GF-D8 (cell line): ENCODE measurements at places on chromosomes 7 and 10.

- DNase-seq: peak; percentile 96
Observed at GRCh38 chr10:73992899-73993788, 4.8 kb upstream of the VCL start.

DNA sequence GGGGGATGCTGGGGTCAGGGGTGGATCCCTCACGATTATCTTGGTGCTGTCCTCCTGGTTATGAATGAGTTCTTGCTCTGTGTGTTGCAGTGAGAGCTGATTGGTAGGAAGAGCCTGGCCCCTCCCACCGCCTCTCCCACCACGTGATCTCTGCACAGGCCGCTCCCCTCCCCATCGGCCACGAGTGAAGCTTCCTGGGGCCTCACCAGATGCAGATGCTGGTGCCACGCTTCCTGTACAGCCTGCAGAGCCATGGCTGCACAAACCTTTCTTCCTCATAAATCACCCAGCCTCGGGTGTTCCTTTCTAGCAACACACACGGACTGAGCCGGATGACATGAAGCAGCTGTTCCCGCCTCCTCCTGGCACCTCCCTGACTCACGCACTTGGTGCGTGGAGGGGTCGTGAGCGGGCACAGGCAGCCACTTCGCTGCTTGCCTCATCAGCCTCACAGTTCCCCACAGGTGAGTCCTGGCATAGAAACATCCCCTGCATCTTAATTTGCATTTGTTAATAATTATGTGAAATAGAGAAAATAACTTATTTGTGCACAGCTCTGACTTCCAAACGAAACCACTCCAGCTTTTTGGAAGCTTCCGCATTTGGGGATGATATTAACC, 210.8 kb downstream of the ADARB2 start:
- DNase-seq: no peak

DNA sequence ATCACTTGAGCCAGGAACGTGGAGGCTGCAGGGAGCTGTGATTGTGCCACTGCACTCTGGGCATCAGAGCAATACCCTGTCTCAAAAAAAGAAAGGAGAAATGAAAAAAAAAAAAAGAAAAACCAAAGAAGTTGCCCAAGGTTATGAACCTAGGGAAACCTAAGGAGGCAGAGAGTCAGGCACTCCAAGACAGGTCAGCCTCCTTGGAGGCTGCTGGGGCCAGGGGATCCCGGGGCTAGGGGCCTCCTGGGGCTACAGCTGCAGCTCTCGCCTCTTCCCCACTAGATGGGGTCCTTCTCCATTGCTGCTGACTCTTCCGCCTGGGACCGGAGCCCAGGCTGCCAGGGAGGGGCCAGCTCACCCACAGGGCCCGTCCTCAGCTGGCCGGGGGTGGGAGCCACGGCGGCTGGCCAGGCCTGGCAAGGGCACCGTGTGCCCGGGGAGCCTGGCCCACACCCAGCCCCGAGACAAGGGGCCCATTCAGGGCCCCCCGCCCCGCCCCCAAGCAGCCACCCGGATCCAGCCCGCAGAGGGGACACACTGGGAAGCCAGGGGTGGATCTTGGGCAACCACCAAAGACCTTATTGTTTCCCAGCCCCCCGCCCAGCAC, 1.7 kb upstream of the SPACDR start:
- DNase-seq: no peak

GRCh38 chr10:12940791-12941190, 60.7 kb downstream of the CCDC3 start:
- no peak for DNase-seq

DNA sequence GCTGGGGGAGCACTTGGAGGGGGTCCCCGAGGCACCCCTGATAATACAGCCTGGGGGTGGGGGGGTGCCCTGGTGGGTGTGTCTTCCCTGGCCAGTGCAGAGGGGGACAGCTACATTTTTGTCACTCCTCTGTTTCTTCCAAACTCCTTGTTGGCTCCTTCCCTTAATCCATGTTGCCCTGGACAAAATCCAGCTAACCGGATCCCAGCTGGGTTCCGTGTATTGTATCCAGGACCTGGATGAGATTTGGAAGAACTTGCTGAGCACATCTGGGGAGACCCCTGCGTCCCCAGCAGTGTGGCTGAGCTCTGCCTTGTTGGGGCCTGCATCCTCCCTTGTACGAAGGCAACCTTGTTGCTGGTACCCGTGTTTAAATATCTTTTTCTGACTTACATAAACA, 86.8 kb upstream of the BTBD16 start:
- DNase-seq: no peak

DNA sequence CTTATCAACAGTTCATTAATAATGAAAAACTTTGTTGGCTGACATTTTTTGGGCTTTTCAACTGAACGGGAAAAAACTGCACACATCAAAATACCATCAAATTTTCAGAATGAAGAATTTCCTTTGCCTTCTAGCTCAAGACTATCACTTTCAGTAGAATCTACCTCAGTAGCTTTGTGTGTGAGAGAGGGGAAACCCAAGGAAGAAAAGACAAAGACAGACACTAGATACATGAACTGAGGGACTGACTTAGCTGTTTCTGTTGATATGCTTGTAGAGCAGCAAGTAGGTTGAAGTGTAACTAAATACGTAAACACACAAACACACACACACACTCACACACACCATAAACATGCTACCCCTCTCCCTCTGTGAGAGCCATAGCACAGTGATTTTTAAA, 257.1 kb downstream of the CDK14 start:
- no peak for DNase-seq

- no peak for DNase-seq
Observed at GRCh38 chr10:132393695-132394181, 3.3 kb upstream of the PWWP2B start.

DNA sequence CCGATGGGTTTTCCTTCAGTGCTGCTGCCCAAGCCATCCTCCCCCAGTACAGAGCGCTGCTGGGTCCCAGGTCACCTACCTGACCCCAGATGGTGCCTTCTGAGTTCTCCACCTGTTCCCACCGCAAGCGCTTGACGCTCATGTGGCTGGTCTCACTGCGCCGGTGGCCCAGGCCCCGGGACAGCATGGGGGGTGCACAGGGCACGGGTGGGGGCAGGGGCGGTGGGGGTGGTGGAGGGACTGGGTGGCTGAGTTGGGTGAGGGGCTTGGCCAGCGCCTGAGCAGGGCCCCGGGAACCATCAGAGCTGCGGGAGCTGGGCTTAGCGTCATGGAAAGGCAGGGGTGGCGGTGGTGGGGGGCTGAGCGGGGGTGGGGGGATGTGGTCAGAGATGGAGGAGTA, 43.4 kb downstream of the GRID2IP start:
- no peak for DNase-seq

DNA sequence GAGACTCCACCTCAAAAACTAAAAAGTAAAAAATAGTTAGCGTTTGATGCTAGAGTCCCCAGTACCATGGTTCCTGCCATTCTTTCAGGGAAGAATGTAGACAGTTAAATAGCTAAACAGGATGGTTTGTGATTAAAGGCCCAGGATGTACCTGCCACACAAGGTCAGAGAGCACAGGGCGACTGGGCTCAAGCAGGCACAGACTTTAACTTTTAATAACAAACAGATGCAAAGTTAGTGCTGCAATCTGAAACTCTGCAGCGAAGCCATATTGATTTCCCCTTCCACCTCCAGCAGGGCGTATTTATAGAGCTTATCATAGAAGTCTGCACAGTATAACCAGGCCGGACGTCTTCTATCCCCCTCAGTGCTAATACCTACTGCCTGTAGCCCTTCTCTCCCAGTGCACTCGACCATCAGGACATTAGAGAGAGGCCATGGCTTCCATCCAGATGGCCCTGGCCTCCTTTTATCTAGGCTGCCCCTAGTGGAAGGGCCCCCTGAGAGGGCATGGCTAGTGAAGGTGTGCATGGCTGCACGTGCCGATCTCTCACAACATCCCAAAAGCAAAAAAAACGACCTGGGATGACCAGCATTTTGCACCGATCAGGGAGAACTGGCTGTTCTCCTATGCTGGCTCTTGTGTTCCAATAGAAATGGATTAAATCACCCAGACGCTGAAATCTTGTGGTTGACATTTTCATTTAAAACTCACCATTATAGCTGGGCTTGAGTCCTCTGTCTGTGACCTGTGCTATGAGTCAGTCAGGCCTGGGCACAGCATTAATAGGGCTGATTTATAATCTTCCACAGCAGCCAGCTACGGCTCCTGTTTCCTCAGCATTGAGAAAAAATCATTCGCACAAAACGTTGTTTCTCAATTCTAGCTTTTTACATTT, 7.6 kb upstream of the BAG3 start:
- no peak for DNase-seq

DNA sequence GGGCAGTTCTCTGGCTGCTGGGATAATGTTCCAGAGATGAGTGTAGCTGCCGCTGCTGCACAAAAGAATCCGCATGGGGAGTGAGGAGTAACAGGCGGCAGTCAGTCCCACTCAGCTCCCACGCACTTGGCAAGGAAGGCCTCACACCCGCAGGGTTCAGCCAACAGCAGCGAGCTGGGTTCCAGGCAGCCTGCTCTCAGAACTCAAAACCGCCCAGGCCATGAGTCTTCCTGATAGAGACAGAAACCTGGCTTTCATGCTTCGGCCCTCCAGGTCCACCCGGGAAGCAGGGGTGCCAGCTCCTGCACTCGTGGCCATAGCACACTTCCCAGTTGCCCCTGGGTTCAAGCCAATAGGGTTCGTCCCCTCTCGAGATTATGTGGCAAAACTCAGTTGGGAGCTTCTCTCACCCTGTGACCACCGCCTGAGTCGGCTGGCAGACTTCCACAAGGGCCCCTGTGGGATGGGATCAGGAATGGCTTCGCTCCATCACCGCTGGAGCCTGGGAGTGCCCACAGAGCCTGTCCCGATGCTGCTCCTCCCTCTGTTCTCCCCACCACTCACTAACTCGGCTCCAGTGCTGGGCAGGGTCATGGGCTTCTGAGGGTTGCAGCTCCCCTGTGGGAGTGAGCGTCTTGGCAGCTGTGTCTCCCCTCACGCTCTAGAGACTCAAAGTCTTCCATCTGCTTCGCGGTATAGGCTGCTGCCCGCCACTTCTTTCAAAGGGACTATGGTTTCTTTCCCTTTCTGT, 20.6 kb downstream of the CLRN3 start:
- no peak for DNase-seq

DNA sequence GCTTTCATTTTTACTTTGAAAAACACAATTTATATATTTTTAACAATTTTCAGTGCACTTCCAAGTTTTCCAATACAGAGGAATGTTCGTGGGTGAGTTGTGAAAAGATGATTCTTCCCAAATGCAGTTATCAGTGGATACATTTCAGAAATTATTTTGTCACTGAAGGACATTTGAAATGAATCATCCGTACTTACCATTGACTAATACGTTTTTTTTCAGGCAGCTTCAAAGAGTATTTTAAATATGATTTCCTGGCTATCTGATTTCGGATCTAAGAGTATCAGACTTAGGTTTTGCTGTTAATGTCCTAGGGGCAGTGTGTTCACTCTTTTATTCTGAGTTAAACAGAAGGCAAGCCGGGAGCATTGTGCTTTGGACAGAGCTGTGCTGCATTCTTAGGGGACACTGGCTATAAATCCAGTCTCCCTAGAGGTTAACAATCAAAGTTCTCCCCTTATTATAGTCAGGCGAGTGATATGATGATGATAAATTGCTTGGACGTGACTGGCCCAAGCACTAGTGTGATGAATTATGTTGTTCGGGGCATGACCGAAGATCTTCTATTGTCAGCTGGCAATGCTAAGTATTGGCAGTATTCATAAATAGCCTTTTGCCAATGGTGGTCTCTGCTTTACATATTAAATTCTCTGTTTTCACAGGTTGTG, 4.5 kb downstream of the PTER start:
- no peak for DNase-seq
